ENCODE measurements at places on chromosomes 1 and 21.

GRCh38 chr1:46372431-46372830 lies 21.7 kb upstream of the FAAH start:
- DNase-seq: no peak

DNA sequence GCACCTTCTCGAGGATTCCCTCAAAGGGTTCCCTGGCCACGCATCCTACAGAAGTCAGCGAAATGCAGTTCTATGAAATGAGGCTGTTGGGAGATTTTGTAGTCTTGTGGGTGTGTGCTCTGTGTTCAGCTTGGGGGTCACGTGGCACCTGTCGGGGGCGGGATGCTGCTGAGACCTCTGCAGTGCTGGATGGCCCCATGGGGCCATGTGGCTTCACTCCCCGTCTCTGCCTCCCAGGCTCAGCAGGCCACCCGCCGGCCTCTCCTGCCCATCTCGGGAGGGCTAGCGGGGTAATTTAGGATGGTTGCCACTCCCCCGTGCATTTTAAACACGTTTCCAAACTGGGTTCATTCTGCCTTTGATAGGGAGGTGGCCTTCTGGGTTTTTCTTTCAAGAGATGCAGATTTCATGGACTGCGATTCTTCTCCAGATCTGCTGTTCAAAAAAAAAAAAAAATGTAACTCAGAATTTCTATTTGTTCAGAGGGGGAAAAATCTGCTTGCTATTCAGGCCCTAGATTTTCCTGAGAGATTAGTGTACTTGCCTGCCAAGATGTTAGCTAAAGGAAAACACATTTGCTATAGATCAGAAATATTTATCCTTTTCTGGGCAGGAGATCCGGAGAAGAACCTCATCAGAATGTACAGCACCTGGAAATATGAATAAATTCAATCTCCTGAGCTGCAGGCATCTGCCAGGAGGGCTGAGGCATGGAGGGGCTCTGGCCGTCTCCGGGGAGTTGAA lies 277.2 kb upstream of the VAMP3 start:
- no peak for DNase-seq

DNA sequence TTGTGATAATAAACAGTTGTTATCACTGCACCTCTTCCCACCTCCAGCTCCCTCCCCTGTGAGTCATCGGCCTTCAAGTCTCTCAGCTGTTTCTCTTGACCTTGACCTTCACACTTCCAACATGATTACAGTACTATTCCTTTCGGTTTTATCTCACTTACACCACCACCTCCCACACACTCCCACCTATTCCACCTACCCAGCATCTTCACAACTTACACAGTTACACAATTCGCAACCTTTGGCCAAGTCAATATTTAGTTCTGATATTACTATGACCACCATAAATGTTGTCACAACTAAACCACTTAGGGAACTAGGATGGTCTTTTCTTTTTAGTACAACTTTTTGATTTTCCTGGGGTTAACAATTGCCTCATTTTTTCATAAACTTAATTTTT lies 60.2 kb downstream of the RIPK4 start:
- peak; percentile 39 for DNase-seq

DNA sequence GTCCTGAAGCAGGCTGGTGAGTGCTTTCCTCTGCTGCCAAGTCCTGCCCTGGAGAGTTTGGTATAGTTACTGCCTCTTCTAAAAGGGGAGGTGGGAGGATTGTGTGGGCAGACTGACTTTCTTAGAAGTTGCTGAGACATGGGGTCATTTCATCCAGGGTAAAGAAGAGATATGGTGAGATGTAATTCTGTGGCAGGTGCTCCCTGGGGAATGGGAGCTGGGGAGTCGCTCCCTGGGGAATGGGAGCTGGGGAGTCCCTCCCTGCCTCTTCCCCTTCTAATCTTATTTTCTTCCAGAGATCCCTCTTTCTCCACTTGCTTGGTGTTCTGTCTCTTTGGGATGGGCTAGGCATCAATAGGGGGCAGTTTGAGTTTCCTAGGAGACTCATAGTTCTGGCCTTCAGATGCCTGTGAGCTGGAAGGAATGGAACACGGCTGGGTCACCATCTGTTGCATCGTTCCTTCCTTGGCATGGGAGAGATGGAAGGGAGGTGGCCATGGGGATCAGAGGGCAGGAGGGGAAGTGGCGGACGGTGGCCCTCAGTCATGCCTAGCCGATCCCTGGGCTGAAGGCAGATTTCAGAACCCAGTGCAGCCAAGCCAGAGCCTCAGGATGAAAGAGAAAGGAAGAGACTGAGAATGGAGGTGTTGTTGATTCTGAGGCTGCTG lies 59.0 kb downstream of the NFASC start:
- DNase-seq: no peak

- DNase-seq: no peak
Observed at GRCh38 chr1:53502641-53503432, 43.6 kb downstream of the DMRTB1 start.

DNA sequence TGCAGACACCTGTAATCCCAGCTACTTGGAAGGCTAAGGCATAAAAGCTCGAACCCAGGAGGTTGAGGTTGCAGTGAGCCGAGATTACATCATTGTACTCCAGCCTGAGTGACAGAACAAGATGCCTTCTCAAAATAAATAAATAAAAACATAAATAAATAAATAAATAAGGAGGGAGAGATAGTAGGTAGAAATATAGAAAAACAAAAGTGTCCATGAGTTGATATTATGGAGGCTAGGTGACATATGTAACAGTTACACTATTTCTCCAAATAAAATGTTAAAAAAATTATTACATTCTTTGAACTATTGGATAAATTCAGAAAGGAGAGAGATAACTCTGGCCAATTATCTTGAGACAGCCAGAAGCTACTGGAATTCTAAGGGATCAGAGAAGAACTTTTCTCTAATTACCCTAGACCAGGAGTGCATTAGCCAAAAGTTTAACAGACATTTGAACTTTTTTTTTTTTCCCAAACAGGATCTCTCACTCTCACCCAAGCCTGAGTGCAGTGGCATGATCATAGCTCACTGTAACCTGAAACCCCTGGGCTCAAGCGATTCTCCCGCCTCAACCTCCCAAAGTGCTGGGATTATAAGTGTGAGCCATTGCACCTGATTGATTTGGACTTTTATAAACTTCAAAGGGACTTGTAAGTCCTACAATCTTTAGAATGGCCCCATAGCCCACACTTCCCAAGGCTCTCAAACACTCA lies 17.6 kb downstream of the SYNJ1 start:
- DNase-seq: no peak

DNA sequence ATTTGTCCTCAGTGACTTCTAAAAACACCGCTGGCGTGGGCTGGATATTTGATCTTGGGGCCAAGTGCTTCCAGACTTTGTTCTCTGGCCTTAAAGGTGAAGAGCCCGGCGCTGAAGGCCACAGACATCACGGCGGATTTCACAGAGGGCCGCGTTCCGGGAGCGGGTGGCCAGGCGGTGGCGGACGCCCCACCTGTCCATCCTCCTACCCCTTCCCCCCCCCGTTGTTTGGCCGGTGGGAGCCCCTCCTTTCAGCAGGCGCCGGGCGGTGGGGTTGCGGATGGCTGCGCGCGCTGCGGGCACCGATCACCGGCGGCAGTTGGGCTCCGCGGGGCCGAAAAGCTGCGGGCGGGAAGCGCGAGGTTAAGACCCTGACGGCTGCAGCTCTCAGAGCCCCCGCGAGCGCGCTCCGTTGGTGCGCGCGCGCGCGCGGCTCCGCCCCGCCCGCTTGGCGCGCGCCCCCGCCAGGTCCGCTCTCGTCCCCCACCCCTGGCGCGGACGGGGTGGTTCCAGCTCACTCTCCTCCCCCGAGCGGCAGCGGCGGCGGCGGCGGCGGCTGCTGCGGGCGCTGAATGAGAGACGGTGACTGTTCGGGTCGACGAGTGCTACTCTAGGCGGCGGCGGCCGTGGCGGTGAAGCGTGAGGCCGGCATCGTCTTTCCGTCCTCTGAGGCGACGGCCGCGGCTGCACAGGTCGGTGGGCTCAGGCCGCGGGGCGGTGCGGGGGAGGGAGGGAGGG lies at the start of gene RALGPS2:
TSS of gene RALGPS2 (plus strand) at position 517 of the 738 bp plus-strand sequence. CDS start 51,521 bp downstream, outside the sequence.
- DNase-seq: peak; percentile 58

GRCh38 chr1:198686069-198686728 lies 47.4 kb downstream of the PTPRC start:
- DNase-seq: no peak

DNA sequence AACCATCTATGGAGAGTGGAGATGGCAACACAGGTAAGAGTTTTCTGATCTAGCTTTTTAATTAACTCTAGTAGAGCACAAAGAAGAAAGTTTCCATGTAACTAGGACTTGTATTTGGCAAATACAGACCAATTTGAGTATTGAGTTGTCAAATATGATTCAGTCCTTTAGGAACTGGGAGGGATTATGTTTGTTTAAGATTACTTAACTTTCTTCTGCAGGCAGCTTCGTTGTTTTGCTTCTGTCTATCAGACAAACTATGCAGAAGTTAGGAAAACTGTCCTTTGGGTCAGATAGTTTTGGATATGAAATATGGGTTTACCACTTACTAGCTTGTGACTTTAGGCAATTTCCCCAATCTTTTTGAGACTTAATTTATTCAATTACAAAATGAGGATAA lies 111.8 kb downstream of the POU2F1 start:
- DNase-seq: no peak

DNA sequence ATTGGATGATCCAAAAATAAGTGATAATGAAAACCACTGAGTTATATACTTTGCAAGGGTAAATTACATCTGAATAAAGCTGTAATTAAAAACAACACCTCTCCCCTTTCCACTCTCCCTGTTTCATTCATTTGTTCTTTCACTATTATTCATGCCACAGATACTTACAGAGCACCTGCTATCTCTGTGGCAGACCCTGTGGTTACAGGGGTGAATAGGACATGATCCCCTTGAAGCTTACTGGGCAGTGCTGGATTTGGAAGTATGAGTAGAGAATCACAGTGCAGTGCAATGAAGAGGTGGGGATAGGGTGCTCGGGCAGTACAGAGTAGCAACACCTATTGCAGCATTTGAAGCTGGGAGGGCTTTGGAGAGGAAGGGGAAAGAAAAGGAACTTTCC lies 21.7 kb downstream of the ARV1 start:
- no peak for DNase-seq

Data from inflammatory macrophage (primary cell).